ENCODE measurements at places on chromosomes 12 and 14.

DNA sequence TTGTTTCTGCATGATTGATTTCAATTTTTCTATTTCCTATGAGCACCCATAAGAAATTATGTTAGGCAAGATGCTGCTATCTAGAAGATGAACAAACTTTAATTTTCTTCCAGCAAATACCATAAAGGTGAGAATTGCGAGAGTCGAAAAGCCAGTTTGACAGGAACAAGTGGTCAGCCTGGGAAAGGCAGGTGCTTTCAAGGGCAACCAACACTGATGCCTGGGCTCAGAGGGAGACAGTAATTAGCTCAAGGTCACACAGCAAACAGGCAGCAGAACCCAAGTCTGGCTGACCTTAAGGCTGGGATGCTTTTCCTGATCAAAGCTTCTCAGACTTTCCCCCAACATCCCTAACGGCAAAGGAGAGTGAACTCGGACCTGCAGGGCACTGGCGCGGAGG lies 6.8 kb upstream of the OTUB2 start:
- no peak for DNase-seq

GRCh38 chr12:89225808-89226411 lies 126.4 kb downstream of the DUSP6 start:
- no peak for DNase-seq

DNA sequence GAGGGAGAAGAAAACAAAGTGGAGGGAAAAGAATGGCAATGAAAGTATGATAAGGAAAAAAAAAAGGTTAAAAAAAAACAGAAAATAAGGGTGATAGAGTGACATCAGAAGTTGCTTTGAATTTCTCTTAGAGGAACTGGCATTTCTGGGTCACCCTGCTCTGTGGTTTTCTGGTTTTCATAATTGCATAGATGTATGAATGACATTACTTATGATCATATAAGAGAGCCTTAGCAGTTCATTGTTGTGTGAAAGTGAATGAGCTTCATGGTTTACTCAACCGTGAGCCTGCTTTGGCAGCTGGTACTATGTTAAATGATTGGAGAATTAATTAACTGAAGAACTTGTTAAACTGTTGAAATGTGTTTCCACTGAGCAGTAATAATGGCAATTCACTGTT lies 336.4 kb upstream of the FBXO33 start:
- no peak for DNase-seq

DNA sequence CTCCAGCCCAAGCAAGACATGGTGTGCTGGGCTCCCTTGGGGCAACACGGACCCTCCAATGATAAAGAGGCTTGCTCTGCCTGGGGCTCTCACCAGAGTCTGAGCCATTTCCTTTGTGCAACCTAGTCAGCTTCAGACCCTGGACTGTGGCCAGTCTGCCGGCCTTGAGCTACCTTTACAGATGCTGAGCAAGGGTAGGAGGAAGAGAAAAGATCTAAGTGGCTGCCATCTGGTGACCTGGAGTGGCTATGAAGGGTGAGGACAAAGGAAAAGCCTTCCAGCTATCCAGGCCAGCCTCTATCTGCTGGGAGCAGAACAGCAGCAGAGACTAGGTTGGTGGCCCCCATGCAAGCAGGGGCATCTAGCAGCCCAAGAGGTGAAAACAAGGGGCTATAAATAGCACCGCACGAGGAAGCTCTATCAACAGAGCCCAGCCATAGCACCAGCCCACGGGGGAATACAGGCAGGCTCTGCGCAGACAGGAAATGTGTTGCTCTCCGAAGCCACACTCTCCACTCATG lies 230.1 kb downstream of the FOXN3 start:
- DNase-seq: no peak

GRCh38 chr12:100364324-100364723 lies 7.5 kb downstream of the SLC17A8 start:
- DNase-seq: no peak

DNA sequence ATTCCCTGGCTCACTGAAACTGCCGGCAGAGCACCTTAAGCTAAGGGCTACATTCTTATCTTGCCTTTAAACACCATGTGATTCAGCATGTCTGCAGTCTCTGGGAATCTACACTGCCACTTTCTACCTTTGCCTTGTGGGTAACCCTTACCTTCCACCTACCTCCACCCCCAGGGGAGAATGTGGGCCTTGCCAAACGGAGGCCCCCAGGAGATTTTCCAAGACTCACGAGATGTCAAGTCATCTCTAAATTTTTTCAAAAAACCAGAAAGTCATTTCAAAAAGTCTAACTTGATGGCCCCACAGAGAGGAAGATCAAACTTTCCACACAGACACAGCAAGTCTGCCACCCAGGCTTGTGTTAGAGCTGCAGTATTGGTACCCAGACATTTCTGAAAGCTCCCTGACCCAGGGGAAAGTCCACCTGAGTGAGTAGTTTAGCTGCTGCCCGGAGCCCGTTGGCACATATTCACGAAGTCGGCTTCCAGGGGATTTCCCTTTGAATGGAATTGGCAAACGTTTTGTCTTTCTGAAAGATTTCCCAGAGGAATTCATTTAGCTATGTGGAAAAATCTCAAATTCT lies 4.7 kb upstream of the PSMA6 start:
- no peak for DNase-seq

GRCh38 chr12:7142056-7142644 lies 12.0 kb downstream of the CLSTN3 start:
- no peak for DNase-seq
